ENCODE measurements at places on chromosomes 5 and 9.

- no peak for DNase-seq
Observed at GRCh38 chr9:34744295-34745221, 34.6 kb upstream of the CCL21 start.

- no peak for DNase-seq
Observed at GRCh38 chr5:1037123-1037670, 28.6 kb downstream of the NKD2 start.

- peak; percentile 20 for DNase-seq
Observed at GRCh38 chr9:36189976-36190375, 745 bp upstream of the CLTA start.

- no peak for DNase-seq
Observed at GRCh38 chr5:51657340-51658240, 274.3 kb downstream of the ISL1 start.

- no peak for DNase-seq
Observed at GRCh38 chr5:136679233-136679632, 313.9 kb upstream of the TRPC7 start.

DNA sequence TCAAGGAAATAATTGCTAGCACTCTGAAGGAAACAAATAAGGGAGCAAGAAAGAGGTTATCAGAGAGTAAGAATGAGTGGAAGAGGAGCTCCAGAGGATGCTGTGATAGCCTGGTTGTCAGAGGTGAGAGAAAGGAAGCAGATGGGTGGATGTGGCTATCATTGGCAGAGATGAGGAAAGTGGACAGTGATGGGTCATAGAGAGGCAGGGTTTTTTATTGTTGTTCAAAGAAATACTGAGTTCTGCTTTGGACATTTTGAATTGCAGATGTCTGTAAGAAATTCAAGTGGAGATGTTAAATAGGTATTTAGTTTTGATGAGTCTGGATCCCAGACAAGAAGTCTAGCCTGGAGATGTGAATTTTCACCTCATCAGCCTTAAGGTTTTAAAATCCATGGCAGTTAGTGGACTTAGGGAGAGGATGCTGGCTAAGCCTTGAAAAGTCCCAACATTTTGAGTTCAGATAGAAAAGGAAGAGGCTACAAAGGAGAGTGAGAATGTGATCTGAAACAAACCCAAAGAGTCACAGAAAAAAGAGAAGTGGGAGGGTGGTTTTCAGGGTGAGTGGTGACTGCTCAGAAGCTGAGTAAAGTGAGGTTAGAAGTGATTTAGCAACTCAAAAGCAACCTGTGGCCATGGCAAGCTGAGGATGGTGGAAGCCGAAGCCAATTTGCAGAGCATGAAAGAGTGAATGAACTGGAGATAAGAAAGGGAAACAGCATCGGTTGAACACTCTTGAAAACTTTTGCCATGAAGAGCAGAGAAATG is 50.4 kb downstream of the PPIC start:
- DNase-seq, result no peak

GRCh38 chr5:150017226-150018005 is 16.9 kb downstream of the HMGXB3 start:
- no peak for DNase-seq

DNA sequence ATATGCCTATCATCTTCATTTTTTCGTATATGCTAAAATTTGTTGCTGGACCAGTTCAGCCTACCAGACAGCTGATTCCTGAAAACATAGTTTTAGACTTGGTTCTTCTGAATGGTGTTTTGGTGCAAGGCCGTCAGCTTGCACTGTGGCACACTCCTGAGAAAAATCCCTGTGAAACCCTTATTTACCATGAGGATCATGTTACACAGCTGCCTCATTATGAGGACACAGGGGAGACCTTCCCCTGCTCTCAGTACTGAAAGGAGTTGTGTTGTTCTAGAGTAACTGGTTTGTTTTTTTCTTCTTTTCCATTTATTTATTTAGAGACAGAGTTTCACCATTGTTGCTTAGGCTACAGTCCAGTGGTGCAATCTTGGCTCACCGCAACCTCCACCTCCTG is 37.6 kb downstream of the MAST4 start:
- DNase-seq, result no peak

- peak; percentile 7 for DNase-seq
Observed at GRCh38 chr5:6765612-6766525, 52.6 kb downstream of the TENT4A start.

DNA sequence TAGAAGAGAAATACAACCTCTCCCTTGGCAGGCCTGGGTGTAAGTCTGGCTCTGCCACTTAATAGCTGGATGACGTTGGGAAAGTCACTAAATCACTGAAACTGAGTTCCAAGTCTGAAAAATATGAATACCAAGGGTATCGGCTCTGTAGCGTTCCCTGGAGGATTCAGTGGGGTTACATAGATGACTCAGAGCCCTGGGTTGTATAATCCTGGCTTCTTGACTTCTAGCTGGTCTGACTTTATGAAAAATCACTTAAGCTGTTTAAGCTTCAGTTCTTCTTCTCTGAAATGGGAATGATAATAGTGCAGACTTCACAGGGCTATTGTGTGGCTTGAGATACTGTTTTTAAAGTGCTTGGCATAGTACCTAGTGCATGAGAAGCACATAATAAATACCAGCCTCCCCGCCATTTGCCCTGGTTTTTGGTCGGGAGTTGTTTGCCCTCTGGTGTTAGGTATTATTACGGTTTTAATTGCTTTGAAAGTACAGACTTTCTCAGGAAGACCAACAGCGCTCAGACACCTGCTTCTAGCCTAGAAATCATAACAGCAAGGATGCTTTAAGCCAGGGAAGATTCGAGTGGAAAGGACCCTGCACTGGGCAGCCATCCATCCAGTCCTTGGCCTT is 43.0 kb downstream of the CYFIP2 start:
- no peak for DNase-seq

- no peak for DNase-seq
Observed at GRCh38 chr5:157475432-157475831, 15.4 kb downstream of the NIPAL4 start.

- DNase-seq, result peak; percentile 0
Observed at GRCh38 chr5:89396278-89396954, 513.4 kb upstream of the MEF2C start.

DNA sequence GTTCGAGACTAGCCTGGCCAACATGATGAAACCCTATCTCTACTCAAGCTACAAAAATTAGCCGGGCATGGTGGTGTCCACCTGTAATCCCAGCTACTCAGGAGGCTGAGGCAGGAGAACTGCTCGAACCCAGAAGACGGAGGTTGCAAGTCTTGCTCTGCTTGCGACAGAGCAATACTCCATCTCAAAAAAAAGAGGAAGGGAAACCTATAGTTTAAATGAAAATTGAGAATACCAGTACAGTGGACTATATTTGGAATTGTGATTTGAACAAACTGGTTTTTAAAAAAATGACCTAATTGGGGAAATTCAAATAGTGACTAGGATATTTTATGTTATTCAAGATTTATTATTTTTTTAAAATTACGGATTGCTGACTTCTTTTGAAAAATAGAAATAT is 33.2 kb downstream of the DIAPH1 start:
- no peak for DNase-seq

- DNase-seq, result no peak
Observed at GRCh38 chr9:100066539-100066938, 32.3 kb downstream of the ERP44 start.

DNA sequence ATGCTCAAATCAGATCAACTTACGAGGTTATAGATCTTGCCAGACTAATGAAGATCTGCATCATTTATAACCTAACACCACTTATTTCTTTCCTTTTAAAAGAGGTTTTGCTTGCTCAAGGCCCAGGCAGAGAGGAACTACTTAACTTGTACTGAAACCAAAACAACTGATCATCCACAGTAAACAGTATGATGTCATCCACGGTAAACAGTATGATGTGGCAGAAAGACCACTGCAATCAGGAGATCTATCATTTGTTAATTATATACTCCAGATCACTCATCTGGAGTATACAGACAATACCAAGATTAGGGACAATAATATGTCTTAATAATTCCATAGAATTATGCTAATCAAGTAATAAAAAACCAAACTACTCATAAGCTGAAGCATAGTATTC is 116.8 kb downstream of the ADAMTS6 start:
- DNase-seq, result no peak

DNA sequence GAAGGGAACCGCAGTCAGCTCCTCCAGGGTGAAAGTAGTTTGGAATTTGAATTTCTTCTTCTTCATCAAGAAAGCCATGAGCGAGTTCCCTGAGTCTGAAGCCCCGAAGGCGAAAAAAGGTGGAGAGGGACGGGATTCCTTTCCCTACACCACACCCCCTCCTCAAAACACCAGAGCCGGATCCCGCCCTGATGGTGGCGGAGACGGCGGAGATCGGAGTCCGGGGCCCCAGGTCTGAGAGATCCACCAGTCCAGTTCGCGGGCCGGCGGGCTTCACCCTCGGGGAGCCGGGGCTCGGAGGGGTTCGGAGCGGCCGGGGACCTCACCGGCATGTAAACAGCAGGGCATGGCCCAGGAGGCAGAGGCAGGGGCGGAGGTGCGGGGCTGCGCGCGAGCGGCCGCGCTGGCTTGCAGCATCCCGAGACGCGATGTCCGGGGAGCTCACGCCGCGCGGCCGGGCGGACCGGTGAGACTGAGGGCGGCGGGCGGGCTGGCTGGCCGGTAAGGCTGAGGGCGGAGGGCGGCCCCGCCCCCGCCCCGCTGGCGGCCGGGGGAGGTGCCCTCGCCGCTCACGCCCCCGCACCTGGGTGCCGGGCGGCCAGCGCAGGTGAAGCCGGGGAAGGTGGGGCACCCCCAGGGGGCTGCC is 606 bp downstream of the EEIG1 start:
- no peak for DNase-seq

- DNase-seq, result no peak
Observed at GRCh38 chr5:79873187-79873586, 117.9 kb downstream of the MTX3 start.

GRCh38 chr5:133523961-133524586 is 88.3 kb downstream of the FSTL4 start:
- no peak for DNase-seq

DNA sequence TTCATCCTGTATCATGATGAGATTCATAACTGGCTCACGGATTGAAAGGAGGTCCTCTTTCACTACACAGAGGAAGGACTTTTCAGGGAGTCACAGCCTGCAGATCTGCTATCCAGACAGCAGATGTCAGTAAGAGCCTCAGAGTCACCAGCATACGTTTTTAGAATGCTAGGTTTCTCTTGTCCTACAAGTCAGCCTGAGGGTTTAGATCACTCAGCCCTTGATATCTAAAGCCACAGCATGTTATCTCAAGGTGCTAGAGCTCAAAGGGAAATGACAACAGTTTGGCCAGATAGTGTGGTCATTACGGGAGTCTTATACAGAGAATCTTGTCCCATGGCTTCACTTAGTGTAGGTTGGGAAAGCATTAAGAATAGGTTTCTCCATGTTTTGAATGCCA is 30.9 kb upstream of the SLC46A2 start:
- DNase-seq, result no peak

GRCh38 chr5:58133631-58134296 is 326.1 kb downstream of the PLK2 start:
- DNase-seq, result no peak

DNA sequence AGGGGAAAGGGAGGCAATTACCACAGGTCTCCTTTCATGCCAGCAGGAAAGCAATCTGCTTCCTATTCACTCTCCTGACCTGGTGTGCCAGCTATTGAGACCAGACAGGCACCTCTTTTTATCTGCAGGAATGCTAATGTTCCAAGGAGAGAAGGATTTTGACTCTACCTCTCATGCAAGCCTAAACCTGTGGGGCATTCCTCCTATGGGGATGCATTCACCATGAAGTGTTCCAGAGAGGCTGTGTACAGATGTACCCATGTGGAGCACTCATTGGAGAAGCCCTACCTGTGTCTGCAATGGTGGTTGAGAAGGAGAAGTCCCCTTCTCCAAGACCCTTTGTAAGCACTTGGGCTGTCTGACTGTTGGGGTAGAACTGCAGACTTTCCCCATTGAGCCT is 45.4 kb upstream of the EDIL3 start:
- DNase-seq, result no peak

- no peak for DNase-seq
Observed at GRCh38 chr9:123069010-123069481, 35.6 kb downstream of the GPR21 start.

GRCh38 chr5:123787635-123788034 is 275.7 kb downstream of the CSNK1G3 start:
- DNase-seq, result no peak

DNA sequence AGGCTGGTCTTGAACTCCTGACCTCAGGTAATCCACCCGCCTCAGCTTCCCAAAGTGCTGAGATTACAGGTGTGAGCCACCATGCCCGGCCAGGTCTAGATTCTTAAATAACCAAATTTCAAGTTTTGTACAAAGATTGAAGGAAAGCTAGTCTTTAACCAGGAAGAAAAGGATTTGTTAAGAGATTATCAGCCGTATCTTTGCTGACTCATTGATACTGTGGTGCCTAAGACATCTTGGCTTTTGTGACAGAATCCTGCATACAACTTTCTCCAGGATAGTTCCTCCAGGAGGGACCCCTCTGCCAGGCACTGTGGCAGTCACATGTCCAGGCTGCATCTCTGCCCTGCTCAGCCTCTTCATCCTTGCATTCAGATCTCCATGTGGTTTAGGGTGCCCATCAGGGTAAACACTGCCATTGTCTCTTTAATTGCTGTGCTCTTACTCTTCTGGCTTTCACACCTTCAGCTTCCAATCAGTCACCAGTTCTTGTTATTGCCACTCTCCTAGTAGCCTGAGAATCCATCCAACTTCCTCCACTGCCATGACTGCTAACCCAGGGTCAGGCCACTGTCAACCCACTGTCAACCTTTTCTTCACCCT is 10.0 kb downstream of the MAP3K1 start:
- DNase-seq, result no peak

DNA sequence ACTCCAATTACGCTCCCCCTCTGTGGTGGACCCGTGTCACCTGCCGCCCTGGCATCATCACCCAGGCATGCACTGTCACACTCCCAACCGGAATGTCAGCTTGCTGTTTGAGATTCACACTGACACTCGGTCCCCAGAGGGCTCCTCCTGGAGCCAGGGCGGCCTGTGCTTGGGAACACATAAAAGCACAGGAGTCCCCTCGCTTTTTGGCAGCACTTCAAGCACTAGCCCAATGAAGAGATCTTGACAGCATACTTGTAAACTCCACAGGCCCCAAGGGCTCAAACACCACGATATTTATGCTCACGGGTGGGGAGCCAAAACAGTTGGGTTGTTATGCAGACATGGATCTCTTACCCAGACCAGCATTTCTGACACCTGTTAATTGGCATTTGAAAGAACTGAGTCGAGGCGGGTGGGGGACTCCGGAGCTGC is 90.8 kb upstream of the EGFLAM start:
- DNase-seq, result no peak

DNA sequence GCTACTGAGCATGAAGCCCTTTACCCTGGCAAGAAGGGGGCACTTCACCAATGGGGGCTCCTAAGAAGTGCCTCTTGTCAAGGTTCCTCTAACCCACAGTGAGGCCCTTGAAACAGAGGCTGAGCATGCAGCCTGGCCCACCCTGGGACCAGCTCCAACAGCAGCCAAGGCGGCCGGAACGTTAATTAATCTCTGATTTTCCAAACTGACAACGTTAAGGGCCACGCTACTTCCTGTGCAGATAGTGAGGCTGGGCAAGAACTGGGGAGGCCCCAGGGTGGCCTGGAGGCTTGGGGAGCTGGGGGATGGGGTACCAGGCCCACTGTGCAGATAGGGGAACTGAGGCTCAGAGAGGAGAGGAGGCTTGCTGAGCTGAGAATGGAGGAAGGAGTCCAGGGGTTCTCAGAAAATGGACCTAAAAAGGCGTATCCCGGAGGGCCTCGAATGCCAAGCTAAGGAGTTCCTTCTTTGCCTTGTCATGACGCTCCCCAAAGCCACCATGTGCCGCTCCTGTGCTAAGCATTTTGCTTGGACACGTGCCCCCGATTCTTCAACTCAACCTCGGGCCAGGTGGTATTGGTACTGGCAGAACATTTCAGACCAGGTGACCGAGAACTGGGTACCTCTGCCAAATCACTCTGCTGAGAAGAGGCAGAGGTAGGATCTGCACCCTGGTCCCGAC is 72.0 kb upstream of the STXBP1 start:
- no peak for DNase-seq

Data from substantia nigra (tissue), 51 donors.